ENCODE measurements at places on chromosomes 5 and 9. TPM values are rescaled to one million over a fixed set of nuclear protein-coding genes. Genes with fewer than 3 reads are reported as not detected.

The RANBP17 gene
- 12.9 TPM for total RNA-seq

The SLC6A3 gene
- total RNA-seq = not detected

The SHOC1 gene
- not detected for total RNA-seq

The HMCN2 gene
- total RNA-seq = not detected

The GARIN3 gene
- not detected for total RNA-seq

The ESM1 gene
- total RNA-seq = 188 TPM

The SPINK1 gene
- total RNA-seq = not detected

The KCNMB1 gene
- not detected for total RNA-seq

The GPR151 gene
- total RNA-seq = not detected

The CER1 gene
- not detected for total RNA-seq

DNA sequence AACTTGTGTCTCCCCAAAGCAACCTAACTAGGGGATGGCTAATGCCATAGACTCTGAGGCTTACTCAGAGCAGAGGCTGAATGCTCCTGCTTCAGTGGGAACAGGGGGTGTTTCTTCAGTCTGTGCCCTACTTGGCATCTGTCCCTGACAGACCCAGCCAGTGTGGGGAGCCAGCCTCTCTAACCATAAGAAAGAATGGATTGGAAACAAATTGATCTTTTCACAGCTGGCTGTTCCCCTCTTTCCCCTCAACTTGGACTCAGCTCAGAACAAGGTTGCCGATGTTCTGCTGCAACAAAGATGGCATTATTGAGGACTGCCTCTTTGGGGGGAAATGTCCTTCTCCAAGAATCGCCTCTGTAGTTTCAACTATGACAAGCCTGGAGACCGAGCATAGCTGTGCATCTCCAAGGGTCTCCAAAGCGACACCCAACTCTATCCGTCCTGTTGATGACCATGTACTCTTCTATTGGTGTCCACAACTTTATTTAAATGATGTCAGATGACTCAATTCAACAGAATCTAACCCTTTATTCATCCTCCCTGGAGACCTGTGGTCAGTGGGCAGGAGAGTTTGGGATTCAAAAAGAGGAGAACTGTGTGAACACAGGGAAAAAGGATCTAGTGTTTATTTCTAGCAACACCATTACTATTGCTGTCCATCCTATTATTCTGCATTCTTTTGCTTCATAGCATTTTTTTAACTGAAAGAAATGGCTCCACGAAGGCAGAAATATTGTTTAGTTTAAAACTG, 24.7 kb upstream of the TNC start:
- DNase-seq = no peak

DNA sequence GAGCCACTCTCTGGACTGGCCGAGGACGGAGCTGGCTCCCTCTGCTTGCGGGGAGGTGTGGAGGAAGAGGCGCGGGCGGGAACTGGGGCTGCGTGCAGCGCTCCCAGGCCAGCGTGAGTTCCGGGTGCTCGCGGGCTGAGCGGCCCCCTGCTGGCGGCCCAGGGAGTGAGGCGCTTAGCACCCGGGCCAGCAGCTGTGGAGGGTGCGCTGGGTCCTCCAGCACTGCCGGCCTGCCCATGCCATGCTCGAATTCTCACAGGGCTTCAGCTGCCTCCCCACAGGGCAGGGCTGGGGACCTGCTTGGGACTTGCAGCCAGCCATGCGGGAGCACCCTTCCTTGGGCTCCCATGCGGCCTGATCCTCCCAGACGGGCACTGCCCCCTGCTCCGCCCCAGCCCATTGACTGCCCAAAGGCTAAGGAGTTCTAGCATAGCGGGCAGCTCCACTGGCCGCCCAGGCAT, 416.9 kb downstream of the MRPS30 start:
- DNase-seq = no peak

DNA sequence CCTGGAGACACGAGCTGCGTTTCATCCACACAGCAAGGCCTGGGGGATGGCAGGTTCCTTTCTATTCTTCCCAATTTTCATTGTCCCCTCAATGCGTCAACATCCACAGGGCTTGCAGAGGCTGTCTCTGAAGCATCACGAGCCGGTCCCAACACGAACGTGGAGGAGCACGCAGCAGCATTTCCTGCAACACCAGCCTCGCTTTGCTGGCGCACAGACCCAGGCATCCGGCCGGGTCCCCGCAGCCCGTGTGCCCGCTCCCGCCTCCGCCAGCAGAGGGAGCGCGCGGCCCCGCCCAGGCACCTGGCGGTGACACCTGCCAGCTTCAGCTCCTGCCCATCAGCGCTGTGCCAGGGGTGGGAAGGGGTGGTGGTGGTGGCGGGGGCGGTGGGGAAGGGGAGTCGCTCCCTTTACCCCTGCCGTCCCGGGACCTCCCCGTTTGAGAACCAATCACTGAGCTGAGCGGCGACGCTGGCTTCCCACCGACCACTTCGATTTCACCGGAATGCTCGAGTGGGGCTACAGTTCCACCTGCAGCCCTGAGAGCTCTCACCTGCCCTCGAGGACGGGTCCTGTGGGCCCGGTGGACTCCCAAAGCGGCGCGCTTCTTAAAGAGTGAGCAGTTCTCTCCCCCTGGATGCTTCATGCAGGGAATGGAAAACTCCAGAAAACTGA, 464.5 kb downstream of the ICE1 start:
- DNase-seq = no peak

- no peak for DNase-seq
These were observed 23.3 kb downstream of the SAR1B start for GRCh38 chr5:134609232-134609851.

- DNase-seq = no peak
These were observed 165.1 kb downstream of the CAAP1 start for GRCh38 chr9:26727471-26727870.

DNA sequence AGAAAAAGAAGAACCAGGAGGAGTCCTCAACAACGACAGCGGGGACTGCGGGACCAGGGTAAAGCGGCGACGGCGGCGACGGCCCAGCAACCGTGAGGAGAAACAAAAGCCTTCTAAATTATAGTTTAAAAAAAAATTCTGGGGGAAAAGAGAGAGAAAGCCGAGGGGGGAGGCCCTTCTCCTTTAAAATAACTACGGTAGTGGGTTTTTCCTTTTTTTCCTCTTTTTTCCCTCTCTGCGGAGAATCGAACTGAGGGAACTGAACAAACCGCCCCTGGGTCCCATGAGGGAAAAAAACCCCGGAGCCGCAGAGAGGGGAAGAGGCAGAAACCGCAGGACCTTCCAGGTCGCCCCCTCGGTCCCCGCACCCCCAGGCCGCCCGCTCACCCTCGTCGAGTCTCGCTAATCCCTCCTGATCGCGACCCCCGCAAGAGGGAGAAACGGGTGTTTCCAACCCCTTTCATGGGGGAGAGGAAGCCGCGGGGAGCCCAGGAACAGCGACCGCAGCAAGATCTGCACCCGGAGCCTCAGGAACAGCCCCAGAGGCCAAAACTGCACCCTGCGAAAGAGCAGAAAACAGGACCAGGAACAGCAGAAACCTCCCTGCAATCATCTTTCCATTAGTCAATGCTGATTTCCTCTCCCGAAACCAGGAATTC, 453 bp downstream of the CPEB4 start:
- DNase-seq = no peak

DNA sequence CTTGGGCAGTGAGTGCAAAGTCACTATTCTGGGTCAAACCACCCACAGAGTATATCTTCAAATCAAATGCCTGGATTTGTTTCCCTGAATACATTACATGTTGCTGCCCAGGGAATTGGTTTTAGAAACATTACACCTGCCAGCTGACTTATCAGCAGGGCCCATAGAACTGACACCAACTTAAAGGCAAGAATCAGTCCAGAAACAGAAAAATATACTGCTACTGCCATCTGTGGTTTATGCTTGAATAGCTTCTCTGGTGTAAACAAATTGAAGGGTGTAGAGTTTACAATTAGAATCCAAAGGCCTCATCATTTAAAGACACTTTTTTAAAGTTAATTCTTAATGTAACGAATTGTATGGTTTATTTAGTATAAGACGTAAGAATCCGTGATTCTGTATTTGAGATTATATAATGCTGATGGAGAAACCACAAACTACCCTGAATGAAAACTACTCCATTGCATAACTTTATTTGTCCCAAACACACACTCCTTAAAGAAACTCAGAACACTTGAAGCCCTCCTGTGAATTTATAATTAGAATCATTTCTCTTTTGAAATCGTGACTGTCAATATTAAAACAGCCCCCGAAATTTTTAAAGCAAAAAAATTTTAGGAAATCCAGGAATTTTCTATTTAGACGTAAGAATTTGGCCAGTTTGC, 6.2 kb downstream of the NR6A1 start:
- no peak for DNase-seq

- DNase-seq = peak; percentile 23
These were observed 363.2 kb downstream of the GLIS3 start for GRCh38 chr9:3936520-3937235.

DNA sequence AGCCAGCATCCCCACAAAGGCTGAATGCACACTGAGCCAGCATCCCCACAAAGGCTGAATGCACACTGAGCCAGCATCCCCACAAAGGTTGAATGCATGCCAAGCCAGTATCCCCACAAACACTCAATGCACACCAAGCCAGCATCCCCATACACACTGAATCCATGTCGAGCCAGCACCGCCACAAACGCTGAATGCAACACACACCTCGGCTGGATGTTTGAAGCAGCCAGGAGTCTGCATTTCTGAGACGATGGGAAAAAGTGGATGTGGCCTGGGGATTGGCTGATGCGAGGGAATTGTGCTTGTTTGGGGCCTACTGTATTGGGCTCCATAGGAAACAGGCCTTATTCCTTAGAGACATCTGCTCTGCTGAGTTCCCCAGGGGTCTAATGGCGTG, 30.9 kb upstream of the CEP72 start:
- no peak for DNase-seq

GRCh38 chr5:101977729-101978345, 318.2 kb downstream of the SLCO4C1 start:
- peak; percentile 20 for DNase-seq

GRCh38 chr9:10371824-10372223, 241.0 kb downstream of the PTPRD start:
- DNase-seq = no peak

- no peak for DNase-seq
These were observed 324.0 kb downstream of the NDUFS4 start for GRCh38 chr5:53884417-53884816.

- DNase-seq = no peak
These were observed 50.0 kb upstream of the PPARGC1B start for GRCh38 chr5:149679876-149680809.

DNA sequence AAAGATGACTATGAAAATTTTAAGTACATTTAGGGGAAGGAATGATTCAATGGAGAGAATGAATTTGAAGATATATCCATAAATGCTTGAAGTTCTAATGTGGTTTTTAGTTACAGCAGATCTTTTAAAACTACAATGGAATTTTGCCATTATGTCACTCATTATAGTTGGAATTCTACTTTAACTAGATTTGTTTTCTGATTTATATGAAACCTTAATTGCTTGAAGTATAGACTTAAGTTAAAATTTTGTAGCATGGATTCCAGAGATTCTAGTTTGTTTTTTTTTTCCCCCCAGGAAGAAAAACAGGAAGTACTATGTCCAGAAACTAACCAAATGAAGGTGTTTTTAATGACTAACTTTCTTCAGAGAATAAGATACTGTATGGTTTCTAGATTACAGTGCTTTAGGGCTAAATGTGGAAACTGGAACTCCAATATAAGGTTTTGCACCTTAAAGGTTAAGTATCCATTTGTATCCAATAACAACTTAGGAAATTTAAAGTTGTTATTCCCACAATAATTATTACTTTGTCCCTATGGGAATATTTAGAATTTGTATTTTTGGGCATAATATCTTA, 70.3 kb downstream of the ZSWIM6 start:
- no peak for DNase-seq

GRCh38 chr5:129440424-129440823, 19.7 kb upstream of the ADAMTS19 start:
- no peak for DNase-seq

- DNase-seq = no peak
These were observed 180.8 kb upstream of the GAS1 start for GRCh38 chr9:87127978-87128614.

- DNase-seq = no peak
These were observed 190.2 kb downstream of the CACNA1B start for GRCh38 chr9:138067613-138068367.

DNA sequence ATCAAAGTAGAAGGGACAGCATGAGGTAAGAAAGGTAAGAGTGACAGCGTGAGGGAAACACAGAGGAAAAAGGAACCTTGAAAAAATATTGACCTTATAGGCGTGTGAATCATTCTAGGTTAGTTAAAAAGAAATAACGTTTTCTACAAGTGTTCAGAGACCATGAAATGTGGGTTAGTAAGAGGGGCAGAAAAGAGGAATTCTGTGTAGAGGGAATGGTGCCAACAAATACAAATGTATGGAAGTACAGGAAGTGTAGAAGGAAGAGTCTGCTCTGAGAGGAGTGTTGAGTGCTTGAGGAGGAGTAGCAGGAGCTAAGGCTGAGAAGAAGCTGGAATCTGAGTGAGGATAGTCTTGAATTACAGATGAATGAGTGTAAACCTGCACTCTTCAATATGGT, 418.6 kb upstream of the RIOK2 start:
- DNase-seq = no peak
